ENCODE measurements at places on chromosomes 4 and X.

DNA sequence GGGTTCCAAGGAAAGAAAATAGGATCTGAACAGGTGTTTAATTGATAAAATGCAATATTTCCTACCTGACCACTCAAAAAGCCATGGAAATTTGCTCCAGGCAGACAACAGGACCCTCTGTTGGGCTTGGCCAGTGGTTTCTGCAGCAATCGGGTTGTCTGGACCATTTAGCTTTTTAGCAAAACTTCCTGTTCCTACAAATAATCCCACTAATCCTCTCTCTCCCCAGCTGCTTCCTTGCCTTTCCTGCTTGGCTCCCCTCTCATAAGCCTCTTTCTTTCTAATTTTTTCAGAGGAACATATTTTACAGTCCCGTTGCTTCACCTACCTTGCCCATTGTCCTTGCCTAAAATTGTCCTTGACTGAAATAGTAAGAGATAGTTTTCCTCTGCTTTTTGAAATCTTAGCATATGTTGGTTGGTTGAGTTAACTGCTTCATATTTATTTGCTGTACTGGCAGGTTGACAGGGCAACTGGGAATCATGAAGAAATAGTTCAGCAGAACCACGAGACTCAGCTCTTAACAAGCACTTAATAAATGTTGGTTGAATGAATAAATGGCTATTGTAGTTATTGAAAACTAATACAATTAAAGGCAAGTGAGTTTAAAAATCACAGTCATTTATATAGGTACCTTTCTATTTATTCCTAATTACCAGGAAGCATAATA, 259.8 kb downstream of the KCNIP4 start:
- DNase-seq, result no peak

DNA sequence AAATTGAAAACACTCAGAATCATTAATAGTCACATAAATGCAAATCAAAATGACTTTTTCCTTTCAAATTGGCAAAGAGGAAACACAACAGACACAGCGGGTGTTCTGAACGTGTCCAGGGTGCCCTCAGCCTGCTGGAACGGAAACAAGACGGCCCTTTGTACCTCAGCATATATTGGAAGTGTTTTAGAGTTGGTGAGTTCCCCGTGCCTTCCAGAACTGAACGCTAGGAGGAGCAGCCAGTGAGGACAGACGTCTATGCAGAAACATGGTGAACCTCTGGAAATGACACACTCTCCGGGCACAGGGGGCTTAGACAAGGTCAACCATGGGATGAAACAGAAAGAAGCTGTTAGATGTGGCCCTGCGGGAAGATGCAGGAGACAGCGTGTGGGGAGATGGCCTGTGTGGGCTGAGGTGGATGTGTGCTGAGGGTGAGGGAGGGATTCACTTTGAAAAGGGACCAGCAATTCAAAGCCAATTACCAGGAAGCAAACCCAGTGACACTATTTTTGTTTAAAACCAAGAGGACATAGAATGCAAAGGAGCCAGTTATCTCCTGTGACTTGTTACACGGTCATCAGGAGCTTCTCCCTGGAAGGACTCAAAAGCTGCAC, 40.4 kb downstream of the RNF212 start:
- no peak for DNase-seq

DNA sequence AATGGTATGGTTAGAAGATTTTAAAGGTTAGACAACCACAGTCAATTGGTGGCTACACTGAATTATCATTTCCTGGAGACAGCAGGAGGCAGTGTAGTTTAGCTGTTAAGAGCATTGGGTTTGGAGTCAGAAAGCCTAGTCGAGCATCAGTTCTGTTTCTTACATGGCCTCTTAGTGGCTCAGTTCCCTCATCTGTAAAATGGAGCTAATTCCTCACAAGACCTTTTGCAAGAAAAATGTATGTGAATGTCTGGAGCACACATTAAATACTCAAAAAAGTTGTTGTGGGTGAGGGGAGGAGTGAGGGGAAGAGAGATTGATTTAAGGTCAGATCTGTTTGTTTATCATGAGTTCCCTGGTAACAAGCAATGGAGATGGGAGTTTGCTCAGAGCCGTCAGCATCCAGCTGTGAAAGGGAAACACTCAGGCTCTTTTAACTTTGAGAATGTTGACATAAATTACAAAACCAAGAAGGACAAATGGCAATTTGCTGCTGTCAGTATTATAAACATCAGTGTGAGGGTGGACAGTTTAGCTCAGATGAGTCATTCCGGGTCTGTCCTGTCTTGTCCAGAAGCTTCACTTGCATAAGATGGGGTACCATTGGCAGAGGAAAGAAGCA, 98.2 kb upstream of the PGRMC2 start:
- DNase-seq, result no peak

DNA sequence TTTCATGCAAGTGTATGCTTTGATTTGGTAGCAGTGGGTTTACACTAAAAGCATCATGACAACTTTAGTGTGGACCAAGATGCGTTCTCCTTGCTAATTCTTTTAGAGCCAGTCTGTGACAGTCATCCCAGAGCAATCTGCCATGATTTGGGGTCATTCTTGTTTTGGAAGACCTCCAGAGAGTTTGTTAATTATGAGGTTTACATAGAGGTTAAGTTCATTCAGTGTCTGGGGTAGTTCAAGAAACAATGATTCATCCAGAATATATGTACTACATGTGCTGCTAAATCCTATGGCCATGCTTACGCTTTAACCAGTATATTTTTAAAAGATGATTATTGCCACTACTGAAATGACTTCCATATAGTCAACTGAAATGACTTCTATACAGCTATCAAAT, 328.5 kb upstream of the AGA start:
- DNase-seq, result no peak

DNA sequence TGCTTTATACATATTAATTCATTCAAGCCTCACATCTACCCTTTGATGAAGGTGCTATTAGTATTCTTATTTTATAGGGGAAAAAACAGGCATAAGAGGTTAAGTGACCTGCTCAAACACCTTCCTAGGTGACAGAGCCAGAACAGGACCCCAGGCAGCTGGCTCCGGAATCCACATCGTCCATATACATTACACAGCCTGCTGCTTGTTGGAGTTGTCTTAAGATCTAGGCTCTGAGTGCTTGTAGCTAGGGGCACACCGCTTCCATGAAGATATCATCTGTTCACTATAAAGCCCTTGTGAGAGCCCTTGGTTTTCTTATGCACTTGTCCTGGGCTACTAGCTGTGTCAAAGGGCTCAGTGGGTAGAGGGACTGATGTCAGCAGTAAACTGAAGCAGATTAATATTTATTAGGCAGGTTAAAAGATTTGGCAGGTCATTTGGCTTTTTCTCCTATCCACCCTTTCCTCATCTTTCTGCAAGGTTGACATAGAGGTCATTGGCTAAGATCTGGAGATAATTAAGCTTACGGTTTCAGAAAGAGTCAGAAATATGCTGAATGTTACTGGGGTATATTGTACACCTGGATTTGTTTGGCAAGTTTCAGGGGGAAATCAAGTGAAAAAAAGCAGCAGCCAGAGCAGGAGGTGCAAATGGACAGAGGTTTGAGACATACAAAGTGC, 195.4 kb downstream of the SOWAHB start:
- DNase-seq, result no peak
